ENCODE measurements at places on chromosomes 2 and 18. TPM values are rescaled to one million over a fixed set of nuclear protein-coding genes. Genes with fewer than 3 reads are reported as not detected.

DNA sequence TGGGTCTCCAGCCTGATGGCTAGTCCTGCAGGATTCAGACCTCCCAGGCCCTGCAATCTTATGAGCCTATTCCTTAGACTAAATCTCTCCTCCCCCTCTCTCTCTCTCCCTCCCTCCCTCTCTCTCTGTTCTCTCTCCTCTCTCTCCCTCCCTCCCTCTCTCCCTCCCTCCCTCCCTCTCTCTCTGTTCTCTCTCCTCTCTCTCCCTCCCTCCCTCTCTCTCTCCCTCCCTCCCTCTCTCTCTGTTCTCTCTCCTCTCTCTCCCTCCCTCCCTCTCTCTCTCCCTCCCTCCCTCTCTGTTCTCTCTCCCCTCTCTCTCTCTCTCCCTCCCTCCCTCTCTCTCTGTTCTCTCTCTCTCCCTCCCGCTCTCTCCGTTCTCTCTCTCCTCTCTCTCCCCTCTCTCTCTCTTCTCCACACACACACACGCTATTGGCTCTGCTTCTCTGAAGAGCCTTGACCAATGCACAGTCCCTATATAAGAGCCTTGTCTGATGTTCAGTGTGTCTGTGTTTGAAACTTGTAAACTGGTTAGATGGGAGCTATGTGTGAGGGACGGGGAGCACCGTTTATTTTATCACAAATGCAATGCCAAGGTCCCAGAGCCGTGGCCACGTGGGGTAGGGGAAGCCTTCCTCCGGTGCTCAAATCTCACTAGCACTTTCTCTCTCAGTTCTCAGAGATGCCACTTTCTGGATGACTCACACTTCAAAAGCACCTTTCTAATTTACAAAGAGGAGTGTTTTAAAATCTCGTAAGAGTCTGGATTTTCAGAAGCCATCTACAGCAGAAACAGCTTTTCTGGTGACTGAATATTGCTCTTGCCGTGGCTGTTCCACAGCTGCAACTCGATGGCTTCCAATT lies 9.4 kb upstream of the PRLH start:
- peak; percentile 59 for DNase-seq

- no peak for DNase-seq
These were observed 24.9 kb upstream of the ERICH2 start for GRCh38 chr2:170745305-170745704.

DNA sequence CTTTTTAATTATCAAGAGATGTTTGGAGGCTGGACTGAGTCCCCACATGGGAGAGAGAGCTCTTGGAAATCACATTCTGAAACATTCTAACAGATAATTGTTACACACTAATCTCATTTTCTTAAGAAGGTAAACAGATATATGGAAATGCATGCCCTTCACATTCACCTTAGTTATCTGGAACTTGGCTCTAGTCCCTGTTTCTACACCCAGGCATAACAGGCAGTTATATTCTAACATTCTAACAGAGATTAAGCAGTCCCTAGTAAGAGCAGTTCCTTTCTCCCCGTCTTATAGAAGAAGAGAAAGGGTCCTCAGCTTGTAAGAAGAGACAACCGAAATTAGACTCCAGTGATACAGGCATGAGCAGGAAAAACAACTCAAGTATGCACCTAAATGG lies 385.4 kb downstream of the SOX11 start:
- no peak for DNase-seq

- DNase-seq, result peak; percentile 18
These were observed 58.3 kb downstream of the FBXO36 start for GRCh38 chr2:229980431-229981184.

GRCh38 chr2:32067549-32067948 lies 4.2 kb downstream of the SPAST start:
- no peak for DNase-seq

GRCh38 chr18:50356036-50356945 lies 18.6 kb upstream of the SKA1 start:
- DNase-seq, result peak; percentile 36

DNA sequence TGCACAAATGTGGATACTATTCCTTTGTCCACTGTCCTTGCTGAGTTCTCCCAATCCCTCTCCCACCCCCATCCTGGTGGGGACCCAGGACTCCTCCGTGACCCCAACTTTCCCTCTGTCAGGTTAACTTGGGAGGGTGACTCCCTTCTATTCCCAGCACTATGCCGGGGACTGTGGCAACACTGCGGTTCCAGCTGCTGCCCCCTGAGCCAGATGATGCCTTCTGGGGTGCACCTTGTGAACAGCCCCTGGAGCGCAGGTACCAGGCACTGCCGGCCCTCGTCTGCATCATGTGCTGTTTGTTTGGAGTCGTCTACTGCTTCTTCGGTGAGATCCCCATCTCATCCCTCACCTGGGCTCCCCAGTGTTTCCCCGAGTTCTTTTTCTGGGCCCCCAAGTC lies 739 bp downstream of the TMEM198 start:
- DNase-seq, result no peak

OTOS gene
- total RNA-seq, result not detected

CD8B2 gene
- 4.5 TPM for total RNA-seq

Measured in activated CD8-positive, alpha-beta T cell treated with anti-CD3 and anti-CD28 coated beads for 36 hours (primary cell).